ENCODE measurements at places on chromosomes 13 and 19.

- DNase-seq, result no peak
Observed at GRCh38 chr13:106418556-106418955, 116.9 kb downstream of the EFNB2 start.

GRCh38 chr13:101115762-101116171 lies 300.5 kb downstream of the NALCN start:
- no peak for DNase-seq

GRCh38 chr19:30930941-30931706 lies 418.1 kb downstream of the TSHZ3 start:
- no peak for DNase-seq

DNA sequence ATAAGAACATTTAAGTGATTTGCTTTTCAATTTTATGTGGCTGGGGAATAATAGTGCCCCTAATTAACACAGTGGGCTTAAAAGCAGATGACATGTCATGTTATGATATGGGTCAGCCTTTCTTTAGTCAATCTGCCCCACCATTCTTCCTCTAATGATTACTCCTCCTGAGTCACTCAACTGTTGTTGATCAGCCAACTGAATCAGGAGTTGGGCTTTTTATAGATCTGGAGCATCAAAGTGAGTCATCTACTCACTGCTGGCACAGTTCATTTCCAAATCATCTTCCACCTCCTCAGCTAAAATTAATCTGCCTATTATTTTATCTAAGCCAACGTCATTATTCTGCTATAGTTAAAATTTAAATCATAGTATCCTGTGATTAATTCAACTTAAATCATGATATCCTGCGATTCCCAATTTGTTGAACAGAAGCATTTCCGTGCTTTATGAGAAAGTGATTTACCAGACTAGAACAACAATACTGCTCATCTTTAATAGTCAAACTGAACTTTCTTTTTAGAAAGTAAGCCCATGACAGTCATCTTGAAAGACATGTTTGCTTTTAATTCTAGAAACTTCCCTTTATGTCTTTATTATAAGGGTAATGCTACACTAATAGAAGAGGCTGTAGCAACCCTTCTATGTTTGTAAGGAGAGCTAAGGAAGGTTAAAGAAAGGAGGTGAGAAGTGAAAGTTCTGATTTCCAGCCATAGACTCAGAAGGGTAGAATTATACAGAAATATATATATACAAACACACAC lies 551.4 kb downstream of the TBC1D4 start:
- DNase-seq, result no peak

DNA sequence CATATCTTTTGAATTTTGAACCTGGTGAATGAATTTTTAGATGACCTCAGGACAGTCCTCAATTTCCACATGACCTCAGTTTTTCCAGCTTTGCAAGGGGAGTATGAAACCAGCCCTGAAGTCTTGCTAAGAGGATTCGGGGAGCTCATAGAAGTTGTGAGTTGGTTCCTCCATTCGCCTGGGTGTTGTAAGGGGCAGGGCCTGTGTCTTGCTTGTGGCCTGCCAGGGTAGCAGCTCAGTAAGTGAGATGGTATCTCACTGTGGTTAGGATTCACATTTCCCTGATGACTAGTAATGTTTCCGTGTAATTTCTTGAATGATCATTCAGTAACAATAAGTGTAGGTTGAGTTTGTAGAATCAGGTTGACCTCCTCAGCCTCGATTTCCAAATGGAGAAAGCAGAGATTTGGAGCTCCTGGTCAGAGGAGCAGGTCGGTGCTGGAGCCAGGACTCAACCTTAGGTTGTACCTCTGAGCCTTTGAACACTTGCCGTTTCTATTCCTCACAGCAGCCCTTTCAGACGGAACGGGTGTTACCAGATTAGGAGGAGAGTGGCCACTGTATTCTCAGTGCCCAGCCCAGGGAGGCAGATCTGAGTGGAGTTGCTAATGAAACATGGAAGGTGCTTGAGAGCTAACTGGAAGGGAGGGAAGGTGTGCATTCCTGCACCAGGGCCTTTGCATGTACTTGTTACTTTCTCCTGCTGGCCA lies 14.6 kb downstream of the NACC1 start:
- no peak for DNase-seq

- DNase-seq, result no peak
Observed at GRCh38 chr13:44131069-44131614, 242.5 kb upstream of the SERP2 start.

DNA sequence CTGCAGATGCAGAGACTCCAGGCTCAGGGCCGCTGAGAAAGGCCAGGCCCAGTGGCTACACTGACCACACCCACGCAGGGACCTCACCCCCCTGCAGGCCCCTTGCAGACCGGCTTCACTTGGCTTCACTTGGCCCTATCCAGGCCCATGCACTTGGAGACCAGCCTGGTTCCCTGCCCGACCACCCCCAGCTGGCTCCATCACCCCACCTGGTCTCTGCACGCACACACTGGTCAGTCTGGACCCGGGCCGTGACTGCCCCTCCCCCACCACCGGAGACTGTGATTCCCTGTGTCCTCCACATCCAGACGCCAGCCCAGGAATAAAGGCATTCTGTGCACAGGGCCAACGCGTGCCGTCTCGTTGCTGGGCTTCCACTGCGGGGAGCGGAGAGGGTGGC lies 4.9 kb upstream of the EBI3 start:
- DNase-seq, result no peak

- no peak for DNase-seq
Observed at GRCh38 chr19:53545271-53546065, 7.5 kb downstream of the ZNF331 start.

DNA sequence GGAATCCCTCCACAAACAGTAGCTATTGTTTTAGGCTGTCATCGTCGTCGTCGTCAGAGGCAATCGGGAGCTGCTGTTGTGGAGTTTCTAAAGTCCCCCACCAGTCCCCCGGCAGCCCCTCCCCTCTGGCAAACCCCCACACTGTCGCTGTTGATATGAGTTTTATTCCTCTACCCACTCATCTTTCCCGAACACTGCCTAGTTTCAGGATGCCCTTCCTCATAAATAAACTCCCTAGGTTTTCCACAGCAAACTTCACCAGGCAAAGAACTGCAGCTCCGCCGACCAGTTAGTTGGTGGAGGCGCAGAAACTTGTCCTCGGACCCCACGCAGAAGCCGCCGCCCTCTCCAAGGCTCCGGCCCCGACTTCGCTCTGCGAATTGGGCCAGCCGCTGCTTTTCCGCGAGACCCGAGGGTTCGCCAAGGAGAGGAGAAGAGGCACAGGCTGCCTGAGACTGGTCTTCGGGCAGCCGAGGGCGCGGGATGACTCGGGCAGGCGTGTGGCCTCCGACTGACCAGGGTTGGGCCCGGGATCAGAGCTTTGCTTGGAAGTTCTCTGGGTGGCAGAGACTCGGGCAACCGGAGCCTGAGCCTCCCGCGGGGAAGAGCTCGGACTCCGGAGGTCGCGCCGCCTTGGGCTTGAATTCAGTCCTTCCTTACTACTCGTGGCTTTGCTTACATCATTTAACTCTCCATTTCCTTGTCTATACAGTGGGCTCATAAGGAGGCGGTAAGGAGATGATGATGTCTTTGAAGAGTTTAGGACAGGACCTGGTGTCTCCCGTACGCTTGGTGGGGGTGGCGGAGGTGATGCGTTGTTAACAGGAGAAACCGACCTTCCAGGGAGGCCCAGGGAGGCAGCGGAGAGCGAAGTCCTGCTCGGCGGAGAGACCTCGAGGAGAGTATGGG lies 7.9 kb downstream of the PDX1 start:
- no peak for DNase-seq

DNA sequence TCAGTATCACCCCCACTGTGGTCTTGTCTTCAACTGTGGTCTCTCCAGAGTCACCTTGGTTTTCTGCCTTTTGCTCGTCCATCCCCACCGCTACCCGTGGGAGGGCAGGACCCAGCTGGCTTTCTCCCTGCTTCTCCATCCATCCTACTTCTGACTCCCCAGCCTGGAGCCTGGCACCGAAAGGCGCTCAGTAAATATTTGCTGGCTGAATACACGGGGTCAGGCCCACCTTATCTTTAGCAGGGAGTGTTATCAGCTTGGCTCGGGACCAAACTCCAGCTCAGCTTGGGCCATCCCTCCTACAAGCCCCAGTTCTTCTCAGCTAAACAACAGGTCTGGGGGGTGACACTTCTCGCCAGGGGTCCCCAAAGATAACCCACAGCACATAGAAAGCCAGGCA lies 62.0 kb upstream of the KLF2 start:
- DNase-seq, result no peak

GRCh38 chr13:49246850-49247642 lies 679 bp upstream of the CDADC1 start:
- no peak for DNase-seq
